ENCODE measurements at places on chromosomes 3 and 15. TPM values are rescaled to one million over a fixed set of nuclear protein-coding genes. Genes with fewer than 3 reads are reported as not detected.

The EIF5A2 gene
- total RNA-seq: 13.8 TPM

The DUOXA2 gene
- not detected for total RNA-seq

The TMOD2 gene
- total RNA-seq: 4.9 TPM

The ITPKA gene
- 0.99 TPM for total RNA-seq

The FSTL1 gene
- total RNA-seq: 516 TPM

The CCR4 gene
- 0.11 TPM for total RNA-seq

GRCh38 chr3:59593380-59593779 is 543.6 kb upstream of the CFAP20DC start:
- DNase-seq: no peak

- no peak for DNase-seq
Measured at GRCh38 chr3:61562042-61562720, 810 bp downstream of the PTPRG start.

GRCh38 chr3:172324611-172325203 is 123.5 kb downstream of the GHSR start:
- no peak for DNase-seq

GRCh38 chr3:145776782-145777408 is 384.1 kb downstream of the PLOD2 start:
- DNase-seq: peak; percentile 13

- DNase-seq: peak; percentile 83
Measured at GRCh38 chr3:129001101-129001805, at the start of gene EFCC1. TSS of gene EFCC1 (plus strand) at chr3:129001304. CDS start at chr3:129001629, 325 bp downstream.

DNA sequence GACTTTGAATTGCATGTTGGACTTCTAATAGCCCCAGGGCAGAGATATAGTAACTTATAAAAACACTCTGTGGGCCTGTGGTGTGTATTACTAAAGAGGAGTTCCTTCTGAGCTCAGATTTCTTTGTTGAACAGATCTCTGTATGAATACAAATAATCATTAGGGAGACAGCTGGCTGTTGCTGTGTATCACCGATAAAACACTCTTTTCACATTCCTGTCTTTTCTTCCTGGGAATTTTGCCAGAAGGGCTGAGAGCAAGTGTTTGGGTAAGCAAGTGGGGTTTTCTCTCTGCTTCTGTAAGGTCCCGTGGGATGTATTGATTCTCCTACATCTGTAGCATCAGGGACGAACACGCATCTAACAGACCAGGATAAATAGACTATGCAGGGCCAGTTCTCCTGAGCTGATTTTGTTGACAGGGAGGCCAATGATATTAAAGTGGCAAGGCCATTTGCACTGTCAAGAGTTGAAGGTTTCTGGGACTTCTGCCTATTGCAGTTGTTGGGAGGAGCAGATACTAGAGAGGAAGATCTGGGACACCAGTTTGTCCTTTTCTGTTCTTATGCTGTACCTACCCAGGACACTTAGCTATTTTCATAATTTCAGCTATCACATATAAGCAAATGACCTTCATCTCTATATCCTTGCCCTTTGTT is 225.9 kb upstream of the CD96 start:
- no peak for DNase-seq

DNA sequence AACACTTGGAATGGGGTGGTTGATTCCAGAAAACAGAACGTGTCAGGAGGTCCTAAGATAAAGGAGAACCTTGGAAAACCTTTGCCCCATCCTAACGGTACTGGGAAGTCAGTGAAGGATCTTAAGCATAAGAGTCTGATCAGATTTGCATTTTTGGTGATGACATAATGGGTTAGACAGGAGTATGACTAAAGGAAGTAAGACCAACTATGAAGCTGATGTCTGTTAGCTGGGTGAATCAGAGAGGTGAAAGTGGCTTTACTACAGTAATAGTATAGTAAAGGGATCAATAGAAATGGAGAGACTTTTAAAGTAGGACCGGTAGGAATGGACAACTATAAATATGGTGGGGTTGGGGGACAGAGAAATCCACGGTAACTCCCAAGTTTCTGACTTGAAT is 12.6 kb downstream of the GTF2A2 start:
- no peak for DNase-seq

DNA sequence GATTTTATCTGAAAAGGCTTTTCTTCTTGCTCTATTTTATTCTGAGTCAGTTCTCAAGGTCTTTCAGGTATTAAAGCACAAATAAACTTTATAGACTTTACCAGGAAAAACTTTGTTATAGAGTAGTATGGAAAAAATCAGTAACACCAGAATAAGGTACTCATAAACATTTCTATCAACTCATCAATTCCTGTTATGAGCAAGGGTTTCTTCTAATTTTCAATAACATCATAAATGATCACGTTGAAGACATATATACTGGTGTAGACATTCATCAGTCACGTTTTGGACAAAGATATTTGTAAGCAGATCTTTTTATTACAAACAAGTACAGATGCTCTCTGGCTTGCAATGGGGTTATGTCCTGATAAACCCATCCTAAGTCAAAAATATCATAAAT is 9.6 kb upstream of the HDC start:
- DNase-seq: no peak

GRCh38 chr3:104180906-104181305 is 1185.8 kb upstream of the ALCAM start:
- DNase-seq: no peak

DNA sequence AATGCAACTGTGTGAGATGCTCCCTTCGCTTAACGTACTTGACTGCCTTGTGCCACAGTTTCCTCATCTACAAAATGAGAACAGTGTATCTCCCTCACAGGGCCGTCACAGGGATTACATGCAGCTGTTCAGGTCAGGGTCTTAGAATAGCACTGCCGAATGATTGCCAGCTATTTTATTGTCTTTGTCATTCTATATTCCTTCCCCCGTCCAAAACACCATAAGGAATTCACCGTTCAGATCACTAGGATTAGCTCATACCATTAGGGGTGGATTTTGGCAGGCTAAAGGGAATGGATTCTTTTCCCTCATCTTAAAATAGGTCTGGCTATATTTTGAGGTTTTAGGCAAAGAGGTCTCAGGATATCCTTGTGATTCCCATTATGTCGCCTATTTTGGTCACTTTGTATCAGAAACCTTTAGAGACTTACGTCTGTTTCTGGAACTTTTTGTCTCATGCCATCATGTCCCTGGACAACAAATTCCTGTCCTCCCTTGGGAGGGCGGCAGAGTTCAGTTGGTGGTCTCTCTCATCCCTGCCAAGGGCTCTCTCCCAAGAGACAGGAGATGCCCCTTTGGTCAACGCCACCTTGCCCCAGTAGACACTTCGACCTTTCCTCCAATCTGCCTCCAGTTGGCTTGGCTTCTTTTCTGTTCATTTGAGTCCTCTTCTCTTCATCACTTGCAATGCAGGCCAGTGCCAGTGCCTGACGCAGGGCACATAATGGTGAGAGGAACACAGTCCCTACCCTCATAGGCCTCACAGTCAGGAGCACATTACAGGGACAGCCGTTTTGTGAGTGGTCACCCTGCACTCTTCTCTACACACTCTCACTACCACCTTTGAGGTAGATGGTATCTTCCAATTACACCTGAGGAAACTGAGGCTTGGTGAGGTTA is 171.6 kb upstream of the BHLHE40 start:
- DNase-seq: no peak

- DNase-seq: no peak
Measured at GRCh38 chr3:156217674-156218352, 97.4 kb downstream of the KCNAB1 start.

DNA sequence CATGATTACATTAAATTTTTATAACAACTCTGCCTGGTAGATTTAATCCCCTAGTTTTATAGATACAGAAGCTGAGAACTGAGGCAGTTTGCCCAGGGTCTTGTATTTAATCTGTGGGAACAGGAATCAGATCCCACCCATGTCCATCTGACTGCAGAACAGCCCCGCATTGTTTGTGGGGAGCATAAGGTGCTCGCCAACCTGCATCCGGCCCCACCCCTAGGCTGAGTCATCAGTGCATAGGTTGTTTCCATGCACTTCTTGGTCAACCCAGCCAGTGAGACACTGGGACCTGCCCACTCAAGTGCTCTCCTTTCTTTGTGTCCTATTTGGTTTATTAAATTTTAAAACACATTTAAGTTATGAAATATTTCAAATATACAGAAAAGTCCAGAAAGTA is 266.2 kb downstream of the OPA1 start:
- no peak for DNase-seq

- no peak for DNase-seq
Measured at GRCh38 chr3:86711634-86712033, 279.3 kb downstream of the VGLL3 start.

GRCh38 chr3:124699686-124700396 is 30.4 kb upstream of the UMPS start:
- no peak for DNase-seq

- no peak for DNase-seq
Measured at GRCh38 chr3:37985637-37986320, 4.8 kb upstream of the VILL start.

DNA sequence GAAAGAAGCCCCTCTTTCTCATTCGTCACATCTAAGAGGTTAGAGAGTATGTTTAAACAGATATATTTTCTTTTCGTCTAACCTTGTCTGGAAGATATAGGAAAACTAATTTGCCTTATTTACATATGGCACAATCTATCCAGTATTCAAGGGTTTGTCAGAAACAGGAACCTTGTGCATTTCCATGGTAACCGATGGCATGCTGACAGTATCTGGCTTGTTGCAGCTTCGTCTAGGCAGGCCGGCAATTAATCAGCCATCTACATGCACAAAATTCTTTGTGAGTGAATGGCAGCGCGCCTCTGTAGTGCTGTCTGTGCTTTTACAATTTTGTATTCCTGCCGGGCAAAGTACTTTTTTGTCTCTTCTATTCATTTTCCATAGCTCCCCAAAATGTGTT is 294.0 kb upstream of the SOX2 start:
- no peak for DNase-seq

- DNase-seq: peak; percentile 37
Measured at GRCh38 chr15:101492766-101493692, 3.5 kb upstream of the PCSK6 start.

DNA sequence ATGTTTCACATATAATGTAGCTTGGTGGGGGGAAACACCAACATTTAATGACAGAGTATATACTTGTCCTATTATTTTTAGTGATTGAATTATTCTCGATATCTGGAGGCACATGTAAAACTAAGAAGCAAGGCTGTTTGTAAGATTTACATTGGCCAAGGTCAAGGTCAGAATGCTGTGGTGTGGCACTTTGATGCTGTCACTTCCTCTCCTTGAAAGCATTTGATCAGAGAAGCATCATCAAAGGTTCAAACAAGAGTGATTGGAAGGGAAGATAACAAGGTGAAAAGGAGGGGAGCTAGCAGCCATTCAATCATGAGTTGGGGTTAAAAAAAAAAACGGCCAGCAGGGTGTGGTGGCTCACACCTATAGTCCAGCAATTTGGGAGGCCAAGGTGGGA is 26.4 kb downstream of the RTF1 start:
- DNase-seq: no peak

DNA sequence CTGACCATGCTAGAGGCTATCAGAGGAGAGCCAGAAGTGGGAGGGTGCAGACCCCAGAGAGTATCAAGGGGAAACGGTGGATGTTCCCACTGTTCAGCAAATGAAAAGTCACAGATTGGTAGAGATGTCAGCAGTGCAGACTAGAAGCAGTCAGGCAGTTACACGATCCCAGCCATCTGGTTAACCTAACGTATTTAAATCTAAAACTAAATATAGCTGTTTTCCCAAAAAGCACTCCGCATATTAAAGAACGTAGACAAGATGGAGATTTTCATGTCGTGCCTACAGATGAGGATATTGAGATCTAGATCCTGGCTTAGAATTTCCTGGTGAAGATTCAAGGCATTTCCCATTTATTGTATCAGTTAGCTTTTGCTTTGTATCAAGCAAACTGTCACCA is 25.2 kb downstream of the PXYLP1 start:
- no peak for DNase-seq

GRCh38 chr3:4987538-4988296 is 8.5 kb downstream of the BHLHE40 start:
- no peak for DNase-seq

- DNase-seq: no peak
Measured at GRCh38 chr3:116444115-116444747, 1.1 kb downstream of the LSAMP start.

- DNase-seq: no peak
Measured at GRCh38 chr3:158916111-158916510, 114.3 kb downstream of the MFSD1 start.

GRCh38 chr3:43606284-43606683 is 15.5 kb downstream of the ANO10 start:
- no peak for DNase-seq

DNA sequence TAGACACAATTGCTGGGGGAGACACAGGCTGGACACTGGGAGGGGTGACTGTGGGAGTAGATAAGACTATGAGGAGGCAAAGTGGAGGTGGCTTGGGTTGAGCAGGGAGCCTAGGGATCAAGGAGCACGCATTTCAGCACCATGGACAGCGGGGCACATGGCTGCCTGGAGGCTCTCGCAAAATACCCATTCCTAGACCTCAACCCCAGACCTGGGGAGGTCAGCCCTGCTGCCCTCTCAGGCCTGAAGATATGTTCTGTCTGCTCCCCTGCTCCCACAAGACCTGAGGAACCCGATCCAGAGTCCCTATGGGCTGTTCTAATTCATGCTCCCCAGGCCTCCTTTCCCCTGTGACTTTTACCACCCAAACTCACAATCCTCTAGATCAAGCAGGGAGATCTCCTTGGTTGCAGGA is 16.0 kb upstream of the CPEB1 start:
- DNase-seq: peak; percentile 90

- DNase-seq: no peak
Measured at GRCh38 chr3:73768524-73769308, 144.0 kb upstream of the PDZRN3 start.

DNA sequence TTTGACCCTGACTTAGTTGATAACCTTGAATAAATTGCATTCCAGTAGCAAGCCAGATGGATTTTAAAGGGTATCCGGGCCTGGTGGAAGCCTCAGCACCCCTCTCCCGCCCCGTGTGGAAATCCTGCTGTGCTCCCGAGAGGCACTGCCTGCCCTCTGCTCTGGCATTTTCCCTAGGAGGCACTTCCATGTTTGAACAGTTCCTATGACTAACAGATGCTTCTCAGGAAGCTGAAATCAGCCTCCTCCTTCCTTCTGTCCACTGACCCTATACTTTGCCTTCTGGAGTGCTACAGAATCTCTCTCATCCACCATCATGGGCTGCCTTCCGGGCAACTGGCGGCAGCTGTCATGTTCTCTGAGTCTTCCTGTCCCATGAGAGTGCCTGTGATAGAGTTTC is 90.8 kb downstream of the GABRG3 start:
- DNase-seq: no peak

Data from H1 (cell line).